Activated CD4-positive, alpha-beta memory T cell treated with anti-CD3 and anti-CD28 coated beads for 36 hours (primary cell): ENCODE measurements at places on chromosomes 4 and X. TPM values are rescaled to one million over a fixed set of nuclear protein-coding genes. Genes with fewer than 3 reads are reported as not detected.

Gene RNF113A
- 23.1 TPM for total RNA-seq

Gene EDNRA
- not detected for total RNA-seq

Gene GAGE12F
- not detected for total RNA-seq

Gene RAB41
- not detected for total RNA-seq

Gene TMEM192
- total RNA-seq: 8.8 TPM

Gene MAB21L2
- total RNA-seq: not detected

Gene SLC9B1
- total RNA-seq: 1.9 TPM

Gene LIMCH1
- total RNA-seq: not detected

Gene AKAP14
- not detected for total RNA-seq

Gene FAM47E
- not detected for total RNA-seq

Gene EVC
- total RNA-seq: 3.1 TPM

Gene ADRA2C
- not detected for total RNA-seq

Gene GABRA4
- total RNA-seq: not detected

Gene PCDH18
- 0.07 TPM for total RNA-seq

Gene ATOH1
- total RNA-seq: not detected

Gene ATP10D
- total RNA-seq: 2.8 TPM

Gene NXF2B
- not detected for total RNA-seq

Gene LRCH2
- not detected for total RNA-seq

Gene MAGEA8
- not detected for total RNA-seq

Gene NUDT10
- total RNA-seq: 1.1 TPM
